ENCODE measurements at places on chromosomes 1 and 21. TPM values are rescaled to one million over a fixed set of nuclear protein-coding genes. Genes with fewer than 3 reads are reported as not detected.

The CHD5 gene
- 0.09 TPM for total RNA-seq

DNA sequence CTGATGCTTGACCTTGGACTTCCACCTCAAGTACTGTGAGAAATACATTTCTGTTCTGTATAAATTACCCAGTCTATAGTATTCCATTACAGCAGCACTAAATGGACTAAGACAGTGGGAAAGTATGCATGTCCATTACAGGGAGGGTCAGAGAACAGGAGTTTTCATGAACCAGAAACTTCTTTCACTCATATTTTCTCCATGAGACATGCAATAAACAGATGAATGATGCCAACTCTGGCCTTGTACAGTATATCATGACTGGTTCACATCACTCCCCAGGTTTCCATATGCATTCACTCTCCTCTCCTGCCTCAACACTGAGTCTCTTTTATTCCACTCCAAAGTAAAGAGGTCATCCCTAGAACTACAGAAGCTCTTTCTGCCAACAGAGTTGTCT lies 4.5 kb upstream of the IFI16 start:
- DNase-seq: peak; percentile 47

GRCh38 chr1:165144757-165145397 lies 211.6 kb downstream of the LMX1A start:
- DNase-seq: peak; percentile 72

DNA sequence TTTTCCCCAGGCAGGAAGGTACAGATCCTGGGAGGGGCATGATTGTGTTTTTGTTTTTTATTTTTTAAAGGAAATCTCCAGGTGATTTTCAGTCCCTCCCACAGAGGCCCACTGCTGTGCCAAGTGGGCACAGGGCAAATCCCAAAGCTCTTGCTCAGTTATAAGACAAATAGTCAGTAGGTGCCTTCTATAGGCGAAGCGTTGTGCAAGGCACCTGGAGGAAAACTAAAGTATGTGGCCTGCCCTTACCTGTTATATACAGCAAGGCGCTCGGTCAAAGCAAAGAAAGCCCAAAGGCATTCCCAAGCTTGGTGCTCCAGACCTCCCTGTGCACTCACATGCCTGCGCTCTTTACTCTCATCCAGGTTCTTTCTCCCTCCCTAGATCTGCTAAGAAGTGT lies 81.0 kb downstream of the KCNJ15 start:
- DNase-seq: no peak

The RNU1-2 gene
- total RNA-seq: 2,882 TPM

DNA sequence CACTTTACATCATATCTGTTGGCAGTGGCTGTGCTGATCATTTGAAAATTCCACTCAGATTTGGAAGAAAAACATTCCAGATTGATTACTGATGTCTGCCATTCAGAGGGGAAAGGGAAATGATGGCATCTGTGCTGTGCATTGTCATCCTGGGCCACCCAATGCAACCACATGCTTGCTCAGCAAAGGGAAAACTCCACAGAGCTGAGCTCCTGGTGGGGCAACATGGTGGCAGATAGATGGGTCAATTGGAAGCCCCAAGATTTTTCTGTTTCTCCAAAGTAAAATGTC lies 11.8 kb downstream of the OXCT2 start:
- DNase-seq: no peak

The TSPAN1 gene
- total RNA-seq: 0.81 TPM

GRCh38 chr1:225909477-225909876 lies 14.6 kb downstream of the PYCR2 start:
- DNase-seq: no peak

The OR6N1 gene
- 0.16 TPM for total RNA-seq

DNA sequence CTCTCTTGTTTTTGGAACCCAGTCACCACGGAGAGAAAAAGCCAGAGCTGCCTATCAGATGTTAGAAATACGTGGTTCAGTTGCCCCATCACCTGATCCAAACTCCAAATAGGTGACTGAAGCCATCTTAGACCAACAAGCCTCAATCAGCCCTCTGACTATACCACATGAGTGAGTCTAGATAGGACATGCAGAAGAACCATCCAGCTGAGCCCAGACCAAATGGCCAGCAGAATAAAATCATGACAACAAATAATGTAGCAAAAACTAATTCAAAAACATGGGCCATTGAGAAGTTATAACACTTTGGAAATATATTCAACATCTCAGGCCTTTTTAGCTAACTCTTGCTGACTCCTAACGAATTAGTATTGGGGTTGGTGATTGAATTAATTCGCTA lies 348.4 kb upstream of the C1orf87 start:
- no peak for DNase-seq
